Muscle of leg (tissue), 16 donors: ENCODE measurements at places on chromosomes 3 and 15. TPM values are rescaled to one million over a fixed set of nuclear protein-coding genes. Genes with fewer than 3 reads are reported as not detected.

The CD80 gene
- polyA plus RNA-seq = 0.15 TPM

The PTH1R gene
- polyA plus RNA-seq = 9.3 TPM

The MESP2 gene
- polyA plus RNA-seq = 0.52 TPM

- DNase-seq = no peak
Measured at GRCh38 chr3:59381282-59381681, 331.5 kb upstream of the CFAP20DC start.

The HCN4 gene
- polyA plus RNA-seq = not detected
